ENCODE measurements at places on chromosomes 2 and 18. TPM values are rescaled to one million over a fixed set of nuclear protein-coding genes. Genes with fewer than 3 reads are reported as not detected.

Gene GPAT2
- 1.2 TPM for total RNA-seq

- no peak for DNase-seq
Observed at GRCh38 chr2:1499033-1499795, 86.0 kb downstream of the TPO start.

Gene ANKRD30B
- not detected for total RNA-seq

Gene MSH6
- total RNA-seq, result 39.5 TPM

GRCh38 chr18:13625355-13625754 is 101.0 kb downstream of the FAM210A start:
- no peak for DNase-seq

Gene ARMC9
- total RNA-seq, result 51.6 TPM

Gene FAM237A
- total RNA-seq, result not detected

- DNase-seq, result peak; percentile 64
Observed at GRCh38 chr18:12306752-12307700, 1.0 kb upstream of the TUBB6 start.

- no peak for DNase-seq
Observed at GRCh38 chr2:75337016-75337415, 137.7 kb upstream of the TACR1 start.

DNA sequence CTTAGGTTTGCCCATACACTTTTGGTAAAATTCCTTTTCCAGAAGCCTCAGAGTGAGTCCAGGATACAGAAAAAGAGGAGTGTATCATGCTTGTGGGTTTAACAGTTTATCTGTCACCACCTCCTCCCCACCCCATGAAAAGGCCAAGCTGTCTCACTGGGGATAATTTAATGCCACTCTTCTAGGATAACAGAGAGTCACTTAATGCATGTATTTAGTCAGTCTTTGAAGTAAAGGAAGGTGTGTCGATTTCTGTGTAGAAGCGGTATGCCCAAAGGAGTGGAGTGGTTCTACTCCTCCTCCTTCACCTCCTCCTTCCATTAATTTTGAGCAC is 116.4 kb downstream of the QPCT start:
- no peak for DNase-seq

- no peak for DNase-seq
Observed at GRCh38 chr18:8522756-8523155, 86.5 kb upstream of the RAB12 start.

Gene ABCB11
- 0.15 TPM for total RNA-seq

Gene DYNAP
- total RNA-seq, result not detected

DNA sequence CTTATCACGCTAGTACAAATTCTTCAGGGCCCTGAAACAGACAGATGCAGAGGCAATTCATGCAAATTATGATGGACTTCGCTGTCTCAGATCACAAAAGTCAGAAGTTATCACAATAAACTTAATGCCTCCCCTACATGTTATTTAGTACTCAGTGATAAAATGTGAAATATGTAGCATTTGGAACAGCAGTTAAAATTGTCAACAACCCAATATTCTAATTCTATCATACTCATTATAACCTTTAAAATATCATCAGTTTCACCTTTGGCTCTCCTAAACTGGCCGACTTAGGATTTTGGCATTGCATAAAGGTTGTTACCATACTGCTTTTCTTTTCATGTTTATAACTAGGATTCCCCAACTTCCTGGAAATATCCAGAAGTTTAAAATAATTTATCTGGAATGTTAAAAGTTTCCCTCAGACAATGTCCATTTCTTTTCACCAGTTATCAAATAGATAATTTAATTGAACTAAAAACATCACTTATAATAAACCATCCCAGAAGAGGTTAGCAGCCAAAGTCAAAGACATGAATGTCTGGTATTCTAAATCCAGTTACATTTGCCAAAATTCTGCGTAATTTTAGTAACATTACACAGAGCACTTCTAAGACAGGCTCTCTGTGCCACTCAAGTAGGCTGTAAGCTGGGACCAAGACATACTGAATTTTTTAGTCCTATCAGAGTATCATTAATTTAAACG is 239.8 kb downstream of the RBM43 start:
- DNase-seq, result no peak

DNA sequence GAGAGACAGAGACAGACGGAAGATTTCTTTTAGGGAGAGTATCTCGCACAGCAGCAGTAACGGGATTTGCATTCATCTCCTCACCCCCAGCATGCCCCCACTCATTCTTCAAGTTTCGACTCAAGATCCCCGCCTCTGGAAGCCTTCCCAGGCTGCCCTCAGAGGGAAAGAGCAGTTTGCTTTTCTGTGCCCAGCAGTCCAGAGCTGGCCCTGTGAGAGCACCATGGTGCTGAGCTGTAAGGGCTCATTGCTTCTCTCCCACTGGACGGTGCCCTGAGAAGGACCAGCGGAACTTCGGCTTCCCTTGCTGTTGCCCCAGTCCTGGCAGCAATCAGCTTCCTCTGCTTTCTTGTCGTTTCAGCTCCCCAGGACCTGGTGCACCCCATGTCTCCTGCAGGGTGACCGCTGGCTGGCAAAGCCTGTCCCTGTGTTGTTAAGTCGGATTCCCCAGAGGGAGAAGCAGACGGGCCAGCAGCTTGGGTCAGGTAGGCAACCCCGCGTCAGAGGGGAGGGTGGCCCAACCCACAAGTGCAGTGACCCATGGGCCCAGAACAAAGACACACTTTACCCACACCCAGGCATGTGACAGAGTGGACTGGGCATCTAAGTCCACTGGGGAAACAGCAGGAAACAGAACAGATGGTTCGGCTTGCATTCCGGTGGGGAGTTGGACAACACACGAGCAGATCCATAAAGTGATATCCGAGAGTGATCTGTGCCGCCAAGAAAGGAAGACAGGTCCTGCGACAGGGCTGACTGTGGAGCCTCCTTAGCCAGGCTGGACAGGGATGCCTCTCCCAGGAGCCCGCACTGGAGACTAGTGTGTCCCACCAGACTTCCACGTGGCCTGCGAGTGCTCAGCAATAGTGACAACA is 36.6 kb downstream of the TMEM177 start:
- no peak for DNase-seq

GRCh38 chr2:96772903-96773671 is 12.4 kb downstream of the CNNM4 start:
- no peak for DNase-seq

- peak; percentile 70 for DNase-seq
Observed at GRCh38 chr18:434410-434809, 66.1 kb downstream of the COLEC12 start.

DNA sequence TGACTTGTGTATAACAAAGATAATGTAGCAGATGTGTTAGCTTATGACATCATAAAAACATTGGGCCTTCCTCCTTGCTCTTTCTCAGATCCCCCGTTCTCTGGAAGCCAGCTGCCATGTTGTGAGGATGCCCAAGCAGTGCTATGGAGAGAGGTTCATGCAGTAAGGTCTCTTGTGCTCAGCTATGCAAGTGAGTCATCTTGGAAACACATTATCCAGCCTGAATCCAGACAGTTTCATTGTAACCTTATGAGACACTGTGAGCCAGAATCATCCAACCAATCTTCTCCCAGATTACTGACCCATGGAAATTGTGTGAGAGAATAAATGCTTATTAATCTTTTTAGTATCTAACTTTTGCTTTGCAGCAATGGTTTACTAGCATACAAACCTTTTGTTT is 60.8 kb downstream of the ST6GAL2 start:
- DNase-seq, result no peak

DNA sequence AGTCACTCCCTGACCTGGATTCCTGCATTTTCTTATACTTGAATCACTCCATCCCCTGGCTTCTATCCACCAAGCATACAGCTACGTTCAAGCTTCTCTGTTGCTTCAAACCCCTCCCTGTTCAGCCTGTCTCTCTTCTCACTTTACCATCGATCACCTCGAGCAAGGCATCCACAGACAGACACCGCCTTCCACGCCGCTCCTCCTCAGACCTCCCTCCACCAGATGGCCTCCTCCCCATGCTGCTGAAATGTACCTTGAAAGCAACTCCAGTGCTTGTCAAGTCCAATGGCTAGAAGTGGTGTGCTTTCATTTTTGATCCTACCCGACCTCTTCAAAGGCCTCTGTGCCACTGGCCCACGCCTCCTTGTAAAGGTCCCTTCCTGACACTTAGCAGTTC is 131.3 kb upstream of the ACAA2 start:
- peak; percentile 30 for DNase-seq

Gene CYP1B1
- 9.8 TPM for total RNA-seq

DNA sequence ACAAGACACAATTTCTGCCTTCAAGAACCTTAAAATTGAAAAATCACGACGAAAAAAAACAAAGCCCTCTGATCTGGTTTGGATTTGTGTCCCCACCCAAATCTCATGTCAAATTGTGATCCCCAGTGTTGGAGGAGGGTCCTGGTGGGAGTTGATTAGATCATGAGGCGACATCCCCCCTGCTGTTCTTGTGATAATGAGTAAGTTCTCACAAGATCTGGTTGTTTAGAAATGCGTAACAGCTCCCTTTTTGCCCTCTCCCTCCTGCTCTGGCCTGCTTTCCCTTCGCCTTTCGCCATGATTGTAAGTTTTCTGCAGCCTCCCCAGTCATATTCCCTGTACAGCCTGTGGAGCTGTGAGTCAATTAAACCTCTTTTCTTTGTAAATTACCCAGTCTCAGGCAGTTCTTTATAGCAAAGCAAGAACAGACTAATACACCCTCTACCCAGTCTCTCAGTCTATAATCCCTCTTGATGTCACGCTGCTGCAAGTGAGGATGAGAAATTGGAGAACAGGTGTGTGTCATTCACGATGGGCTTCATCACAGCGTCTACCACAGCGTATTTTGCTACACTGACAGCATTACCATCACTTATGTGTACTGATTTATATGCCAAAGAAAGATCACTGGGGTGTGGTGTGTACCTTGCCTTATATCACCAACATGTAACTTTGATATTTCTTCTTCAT is 330.7 kb downstream of the MTX2 start:
- no peak for DNase-seq

- DNase-seq, result no peak
Observed at GRCh38 chr2:212991120-212991519, 160.3 kb downstream of the IKZF2 start.

DNA sequence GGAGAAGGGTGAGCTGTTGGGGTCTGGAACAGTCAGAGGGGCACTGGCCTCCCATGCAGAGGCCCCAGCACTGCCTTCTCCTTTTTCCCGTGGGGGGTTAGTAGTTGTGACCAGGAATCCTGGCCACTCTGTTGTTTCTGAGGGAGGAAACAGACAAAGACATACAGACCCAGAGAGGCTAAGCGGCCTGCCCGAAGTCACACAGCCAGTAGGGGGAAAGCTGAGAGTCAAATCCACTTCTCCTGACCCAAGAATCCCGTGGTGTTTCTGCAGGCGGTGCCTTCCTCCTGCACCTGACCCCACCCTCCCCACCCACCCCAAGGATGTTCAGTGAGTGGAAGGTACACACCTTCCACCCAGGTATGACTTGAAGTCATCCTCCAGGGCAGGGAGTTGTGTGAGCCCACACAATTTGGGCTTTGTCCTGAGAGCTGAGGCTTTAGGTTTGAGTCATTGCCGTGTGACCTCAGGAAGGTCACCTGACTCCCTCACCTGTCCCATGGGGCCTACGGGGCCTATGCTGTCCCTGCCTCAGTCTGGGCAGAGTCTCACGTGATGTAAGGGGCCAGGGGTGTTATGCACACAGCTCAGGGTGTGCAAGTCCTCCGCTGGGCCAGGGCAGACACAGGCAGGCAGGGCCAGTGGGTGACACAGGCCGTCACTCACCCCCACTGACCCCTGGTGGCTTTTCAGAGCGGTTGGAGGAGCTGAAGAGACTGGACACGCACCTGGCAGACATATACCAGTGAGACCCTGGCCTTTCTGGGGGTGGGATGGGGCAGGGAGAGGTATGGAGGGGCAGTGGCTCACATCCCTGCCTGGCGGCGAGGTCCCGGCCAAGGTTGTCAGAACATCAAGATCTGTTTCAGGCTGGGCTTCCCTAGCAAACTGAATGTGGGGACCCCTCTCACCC is 5.0 kb downstream of the NT5DC4 start:
- DNase-seq, result no peak

DNA sequence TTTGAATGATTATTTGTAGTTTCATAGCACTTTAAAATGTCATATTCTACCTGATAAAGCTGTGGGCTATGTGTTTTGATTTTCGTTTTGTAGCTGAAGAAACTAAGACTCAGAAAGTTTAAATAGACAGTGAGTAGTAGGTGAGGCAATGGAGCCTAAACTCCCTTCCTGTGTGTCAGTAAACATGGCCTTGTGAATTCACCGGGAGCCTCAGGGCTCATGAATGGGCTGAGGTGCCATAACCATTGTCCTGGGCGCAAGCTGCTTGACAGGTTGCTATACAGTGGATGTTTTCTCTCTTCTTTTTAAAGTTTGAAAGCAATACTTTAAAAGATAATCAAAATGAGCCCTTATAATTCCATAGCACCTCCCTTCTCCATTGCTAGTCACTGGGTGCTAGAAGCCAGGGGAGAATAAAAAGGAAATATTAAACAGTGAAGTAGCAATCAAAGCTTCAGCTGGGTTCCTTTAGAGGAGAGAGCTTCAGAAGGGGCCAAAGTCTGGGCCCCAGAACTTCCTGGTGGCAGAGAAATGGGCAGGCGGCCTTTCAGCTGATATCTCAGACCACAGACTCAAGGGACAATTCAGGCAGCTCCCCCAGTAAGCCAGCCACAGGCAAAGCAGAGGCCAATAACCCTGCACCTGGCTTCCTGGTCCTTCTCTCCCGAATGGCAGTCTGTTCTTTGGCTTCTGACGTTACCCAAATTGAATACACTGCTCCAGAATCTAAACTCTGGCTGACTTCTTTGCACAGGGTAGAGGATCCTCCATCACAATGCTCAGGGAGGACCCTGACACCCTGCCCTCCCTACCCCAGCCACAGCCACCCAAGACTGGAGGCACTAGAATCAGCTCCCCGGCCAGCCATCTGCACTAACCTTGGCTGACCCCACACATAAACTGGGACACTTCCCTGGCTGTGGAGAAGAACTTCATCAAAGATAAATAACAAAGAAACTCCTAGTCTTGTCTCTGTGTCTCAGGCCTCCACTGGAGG is 51.8 kb upstream of the NPAS2 start:
- no peak for DNase-seq

Gene NCKAP1
- 194 TPM for total RNA-seq

Gene POTEJ
- total RNA-seq, result 0.09 TPM

GRCh38 chr2:157875641-157876065 is 477 bp downstream of the ACVR1 start:
- peak; percentile 55 for DNase-seq

GRCh38 chr2:239177325-239177724 is 223.5 kb downstream of the HDAC4 start:
- no peak for DNase-seq

GRCh38 chr18:45439851-45440645 is 175.2 kb upstream of the SLC14A2 start:
- DNase-seq, result no peak

DNA sequence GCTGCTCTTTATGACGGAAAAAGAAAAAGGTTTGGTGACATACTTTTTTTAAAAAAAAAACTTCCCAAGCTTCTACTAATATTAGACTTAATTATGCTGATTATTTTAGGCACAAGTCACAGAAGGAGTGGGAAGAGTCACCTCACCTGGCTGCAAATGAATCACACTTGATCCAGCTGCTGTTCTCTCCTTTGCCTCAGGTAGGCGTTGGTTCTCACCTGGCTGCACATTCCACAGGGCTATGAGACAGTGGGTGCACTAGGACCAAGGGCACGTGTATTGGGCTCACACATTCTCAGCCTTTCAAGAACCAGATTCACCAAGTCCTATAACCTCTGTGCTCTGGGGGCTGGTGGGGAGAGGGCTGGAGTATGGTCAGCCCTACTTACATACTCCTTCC is 93.3 kb downstream of the TGFA start:
- DNase-seq, result no peak

Measured in lung (tissue), 17 donors.